ENCODE measurements at places on chromosomes 6 and 20. TPM values are rescaled to one million over a fixed set of nuclear protein-coding genes. Genes with fewer than 3 reads are reported as not detected.
A peak's percentile ranks its signal among the peaks of the same experiment; 100 is the strongest.

- H3K36me3 ChIP-seq, result no peaks in the 10 kb centered on the region
- H3K27ac ChIP-seq, result no peak overlapping the region
- no peaks in the 10 kb centered on the region for H3K27me3 ChIP-seq
- no peak overlapping the region for H3K4me3 ChIP-seq
- no peak for DNase-seq
Observed at GRCh38 chr6:22206106-22206505, 90.7 kb downstream of the PRL start.

DNA sequence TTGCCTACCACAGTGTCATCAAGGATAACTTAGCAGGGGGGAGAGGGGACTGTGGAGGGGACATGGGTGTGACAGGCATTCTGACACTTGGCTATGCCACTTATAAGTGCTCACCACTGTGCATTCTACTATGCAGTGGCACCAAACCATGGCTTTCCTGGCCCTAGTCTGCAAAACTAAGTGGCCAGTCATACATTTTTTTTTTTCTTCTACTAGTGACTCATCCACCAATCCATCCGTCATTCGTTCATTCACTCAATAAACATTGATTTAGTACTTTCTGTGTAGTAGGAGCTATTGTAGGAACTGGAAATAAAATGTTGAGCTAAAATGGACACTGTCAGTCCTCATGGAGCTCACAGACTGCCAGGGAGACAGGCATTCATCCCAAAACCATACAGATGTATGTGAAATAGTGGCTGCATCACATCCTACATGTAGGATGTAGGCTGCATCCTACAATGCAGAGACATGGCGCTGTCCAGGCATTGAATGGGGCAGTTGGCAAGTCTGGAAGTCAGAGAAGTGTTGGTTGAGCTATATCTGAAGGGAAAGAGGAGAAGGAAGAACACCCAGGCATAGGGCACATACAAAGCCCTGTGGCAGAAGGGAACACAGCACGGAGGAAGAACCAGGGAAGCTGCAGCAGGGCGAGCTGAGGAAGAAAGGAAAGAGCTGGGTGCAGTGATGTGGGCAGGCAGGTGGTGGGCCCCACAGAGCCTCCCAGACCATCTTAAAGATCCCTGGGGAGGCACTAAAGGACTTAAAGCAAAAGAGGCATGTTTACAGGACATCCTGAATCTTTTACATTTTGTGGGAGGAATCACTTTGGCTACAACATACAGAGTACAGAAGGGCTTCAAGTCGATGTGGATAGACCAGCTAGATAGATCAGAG is 224.4 kb downstream of the UST start:
- no peak overlapping the region for H3K27ac ChIP-seq
- H3K4me3 ChIP-seq, result no peak overlapping the region
- DNase-seq, result peak; percentile 48

RIPPLY2 gene
- total RNA-seq, result not detected

GRCh38 chr20:37455659-37456058 is 65.4 kb upstream of the NNAT start:
- no peaks in the 10 kb centered on the region for H3K36me3 ChIP-seq
- no peak for DNase-seq
- no peak overlapping the region for H3K4me3 ChIP-seq
- H3K27ac ChIP-seq, result no peak overlapping the region
- H3K27me3 ChIP-seq, result peaks cover 28% of the 10 kb centered on the region

DNA sequence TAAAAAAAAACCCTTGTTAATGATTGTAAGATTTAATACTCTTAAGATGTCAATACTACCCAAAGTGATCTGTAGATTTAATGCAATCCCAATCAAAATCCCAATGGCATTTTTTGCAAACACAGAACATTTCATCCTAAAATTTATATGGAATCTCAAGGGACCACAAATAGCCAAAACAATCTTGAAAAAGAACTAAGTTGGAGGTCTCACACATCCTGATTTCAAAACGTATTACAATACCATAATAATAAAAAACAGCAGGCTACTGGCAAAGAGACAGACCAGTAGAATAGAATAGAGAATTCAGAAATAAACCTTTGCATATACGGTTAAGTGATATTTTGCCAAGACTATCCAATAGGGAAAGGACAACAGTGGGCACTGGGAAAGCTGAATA is 331.9 kb upstream of the JARID2 start:
- no peak overlapping the region for H3K4me3 ChIP-seq
- no peak for DNase-seq
- H3K27ac ChIP-seq, result no peak overlapping the region

- DNase-seq, result peak; percentile 75
- H3K27me3 ChIP-seq, result no peaks in the 10 kb centered on the region
- peaks cover 9% of the 10 kb centered on the region for H3K4me1 ChIP-seq
- no peak overlapping the region for H3K27ac ChIP-seq
- H3K36me3 ChIP-seq, result no peaks in the 10 kb centered on the region
- H3K4me3 ChIP-seq, result no peak overlapping the region
Observed at GRCh38 chr6:113381959-113382358, 475.2 kb upstream of the MARCKS start.

- H3K4me3 ChIP-seq, result no peak overlapping the region
- no peaks in the 10 kb centered on the region for H3K4me1 ChIP-seq
- no peak for DNase-seq
- H3K27ac ChIP-seq, result no peak overlapping the region
- no peaks in the 10 kb centered on the region for H3K27me3 ChIP-seq
- no peaks in the 10 kb centered on the region for H3K36me3 ChIP-seq
Observed at GRCh38 chr6:88910922-88911778, 52.3 kb downstream of the RNGTT start.

ZBTB46 gene
- total RNA-seq, result 15.3 TPM

- H3K4me3 ChIP-seq, result no peak overlapping the region
- no peaks in the 10 kb centered on the region for H3K4me1 ChIP-seq
- H3K36me3 ChIP-seq, result no peaks in the 10 kb centered on the region
- no peak overlapping the region for H3K27ac ChIP-seq
Observed at GRCh38 chr6:150541576-150541975, 58.1 kb upstream of the PLEKHG1 start.

MLN gene
- total RNA-seq, result not detected

DNA sequence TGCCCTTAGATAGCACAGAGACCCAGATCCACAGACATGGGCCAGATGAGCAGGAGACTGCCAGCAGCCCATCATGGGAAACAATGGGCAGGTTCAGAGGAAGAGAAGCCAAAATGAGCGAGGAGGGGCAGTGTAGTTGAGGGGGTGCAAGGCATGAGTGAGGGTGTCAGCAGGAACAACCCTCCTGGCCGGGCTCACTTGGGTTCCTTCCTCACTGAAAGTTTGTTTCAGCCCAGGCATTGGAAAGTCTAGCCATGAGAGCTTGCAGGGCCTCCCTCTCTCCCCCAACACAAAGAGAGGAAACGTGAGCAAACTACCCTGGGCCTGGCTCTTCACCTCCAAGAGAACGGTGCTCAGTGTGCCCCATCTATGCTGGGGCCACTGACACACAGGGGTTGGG is 48.0 kb downstream of the CDH26 start:
- H3K27me3 ChIP-seq, result peaks cover 2% of the 10 kb centered on the region
- no peak overlapping the region for H3K4me3 ChIP-seq
- H3K27ac ChIP-seq, result no peak overlapping the region
- no peaks in the 10 kb centered on the region for H3K36me3 ChIP-seq

DNA sequence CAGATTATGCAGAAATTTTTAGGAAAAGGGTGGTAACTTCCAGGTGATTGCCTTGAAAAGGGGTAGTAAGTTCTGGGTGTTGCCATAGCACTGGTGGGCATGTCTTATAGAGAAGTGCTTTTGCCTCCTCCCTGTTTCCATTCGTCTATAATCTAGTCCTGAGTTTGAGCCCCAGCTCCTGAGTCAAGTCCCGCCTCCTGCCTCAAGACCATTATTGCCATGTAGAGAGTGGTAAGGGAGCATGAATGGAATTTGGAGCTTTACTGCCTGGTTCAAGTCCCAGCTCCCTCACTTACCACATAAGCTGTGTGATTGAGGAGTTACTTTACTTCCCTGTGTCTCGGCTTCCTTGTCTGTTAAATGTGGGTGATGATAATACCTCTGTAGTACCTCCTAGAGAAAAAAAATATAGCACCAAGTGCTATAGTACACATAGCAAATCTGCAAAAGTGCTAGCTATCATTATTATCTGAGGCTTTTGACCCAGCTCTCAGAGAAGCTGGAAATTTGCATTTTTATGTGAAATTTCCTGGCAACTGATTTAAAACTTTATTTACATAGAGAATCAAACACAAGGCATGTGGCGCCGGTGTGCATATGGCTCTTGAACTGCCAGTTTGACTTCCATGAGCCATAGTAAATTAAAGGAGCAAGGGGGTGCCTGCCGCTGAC is 36.0 kb downstream of the TGM6 start:
- no peaks in the 10 kb centered on the region for H3K36me3 ChIP-seq
- H3K27me3 ChIP-seq, result peaks cover 2% of the 10 kb centered on the region
- DNase-seq, result no peak
- no peak overlapping the region for H3K4me3 ChIP-seq

GRCh38 chr6:38555606-38556005 is 84.1 kb downstream of the BTBD9 start:
- no peaks in the 10 kb centered on the region for H3K27me3 ChIP-seq
- DNase-seq, result no peak
- H3K27ac ChIP-seq, result no peak overlapping the region
- no peaks in the 10 kb centered on the region for H3K36me3 ChIP-seq

PRSS35 gene
- 6.7 TPM for total RNA-seq

DNA sequence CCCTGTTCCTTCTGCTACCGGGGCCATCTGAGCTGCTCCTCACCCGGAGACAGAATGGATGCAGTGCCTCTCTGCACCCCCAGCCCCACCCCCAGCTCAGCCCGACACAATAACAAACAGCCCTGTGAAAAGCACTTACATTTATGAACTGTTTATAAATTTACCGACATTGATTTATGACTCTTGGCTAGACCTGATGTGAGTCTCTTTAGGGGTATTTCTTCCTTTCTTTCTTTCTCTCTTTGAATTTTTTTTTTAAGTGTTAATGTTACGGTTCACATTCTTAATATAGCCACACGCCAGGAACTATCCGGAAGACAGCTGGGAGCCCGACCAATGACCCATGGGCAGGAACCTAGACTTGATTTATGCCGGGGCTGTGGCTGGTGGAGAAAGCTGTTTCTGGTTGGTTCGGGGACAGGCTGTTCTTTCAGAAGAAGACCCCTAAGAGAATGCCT is 266.3 kb downstream of the CDC5L start:
- no peaks in the 10 kb centered on the region for H3K36me3 ChIP-seq
- DNase-seq, result peak; percentile 31
- H3K4me1 ChIP-seq, result peaks cover 10% of the 10 kb centered on the region

GRCh38 chr6:120965814-120966213 is 368.5 kb downstream of the TBC1D32 start:
- no peaks in the 10 kb centered on the region for H3K4me1 ChIP-seq
- H3K27me3 ChIP-seq, result no peaks in the 10 kb centered on the region
- H3K27ac ChIP-seq, result no peak overlapping the region
- H3K4me3 ChIP-seq, result no peak overlapping the region

DNA sequence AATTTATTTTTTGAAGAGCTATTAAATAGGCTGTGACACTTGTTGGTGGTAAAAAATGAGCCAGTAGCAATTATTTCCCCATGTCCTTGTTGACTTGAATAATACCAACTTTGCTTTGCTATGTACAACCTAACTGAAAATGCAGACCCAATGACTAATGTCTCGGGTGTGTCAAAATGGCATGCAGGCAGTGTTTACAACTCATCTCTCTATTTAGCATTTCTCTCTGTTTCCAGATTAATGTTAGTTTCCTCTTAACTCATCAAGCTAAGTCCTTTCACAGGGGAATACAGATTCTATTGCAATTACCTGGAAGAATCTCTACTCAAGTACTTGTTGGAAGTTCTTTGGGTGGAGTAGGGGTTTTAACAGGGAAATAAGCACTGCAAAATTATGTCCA is 504.4 kb downstream of the BCKDHB start:
- H3K4me3 ChIP-seq, result no peak overlapping the region
- no peaks in the 10 kb centered on the region for H3K36me3 ChIP-seq
- no peak overlapping the region for H3K27ac ChIP-seq

DNA sequence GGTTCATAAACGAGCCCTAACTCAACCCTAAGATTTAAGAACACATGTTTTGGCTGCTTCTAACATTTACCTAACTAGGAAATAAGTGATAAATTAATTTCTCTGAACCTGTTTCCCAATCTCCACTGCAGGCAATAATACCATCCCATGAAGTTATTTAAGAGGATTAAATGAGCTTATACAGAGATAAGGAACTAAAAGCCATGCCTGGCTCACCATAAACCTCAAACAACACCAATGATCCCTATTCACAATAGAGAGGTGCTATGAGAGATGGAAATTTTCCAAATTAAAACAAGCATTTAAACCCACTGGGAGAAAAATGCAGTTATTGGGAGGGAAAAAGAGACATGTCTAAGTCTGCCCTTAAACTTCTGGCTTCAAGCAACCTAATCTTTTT is 33.9 kb upstream of the KLHL31 start:
- no peak for DNase-seq
- H3K27ac ChIP-seq, result no peak overlapping the region
- H3K4me1 ChIP-seq, result no peaks in the 10 kb centered on the region

CAGE1 gene
- not detected for total RNA-seq

- peaks cover 2% of the 10 kb centered on the region for H3K4me1 ChIP-seq
- no peak for DNase-seq
- no peaks in the 10 kb centered on the region for H3K36me3 ChIP-seq
- no peaks in the 10 kb centered on the region for H3K27me3 ChIP-seq
- H3K4me3 ChIP-seq, result no peak overlapping the region
Observed at GRCh38 chr6:170179616-170180324, 111.1 kb downstream of the DLL1 start.

MYB gene
- total RNA-seq, result 0.90 TPM

DNA sequence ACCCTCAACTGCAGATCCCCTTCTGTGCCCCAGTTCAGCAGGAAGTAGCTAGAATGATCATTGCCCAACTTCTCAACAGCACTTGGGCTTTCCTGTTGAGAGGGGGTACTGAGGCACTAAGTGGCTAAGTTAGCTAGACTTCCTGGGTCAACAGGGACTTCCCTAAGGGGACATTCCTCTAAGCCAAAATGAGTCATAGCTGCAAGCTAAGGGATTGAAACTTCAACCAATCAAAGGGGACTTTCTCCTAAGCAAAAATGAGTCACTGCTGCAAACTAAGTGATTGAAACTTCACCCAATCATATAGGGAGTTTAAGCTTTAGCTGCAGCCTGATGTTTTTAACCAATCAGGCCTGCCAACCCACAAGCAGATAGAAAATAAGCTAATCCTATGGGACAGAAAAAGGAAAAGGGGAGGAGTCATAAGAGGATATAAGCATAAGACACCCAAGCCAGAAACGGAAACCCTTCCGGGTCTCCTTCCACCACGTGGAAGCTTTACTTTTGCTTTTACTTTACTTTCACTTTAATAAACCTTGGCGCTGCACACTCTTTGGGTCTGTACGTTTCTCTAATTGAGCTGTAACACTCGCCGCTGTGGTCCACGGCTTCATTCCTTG is 659.0 kb upstream of the HS3ST5 start:
- H3K36me3 ChIP-seq, result no peaks in the 10 kb centered on the region
- DNase-seq, result no peak
- H3K4me3 ChIP-seq, result no peak overlapping the region

DNA sequence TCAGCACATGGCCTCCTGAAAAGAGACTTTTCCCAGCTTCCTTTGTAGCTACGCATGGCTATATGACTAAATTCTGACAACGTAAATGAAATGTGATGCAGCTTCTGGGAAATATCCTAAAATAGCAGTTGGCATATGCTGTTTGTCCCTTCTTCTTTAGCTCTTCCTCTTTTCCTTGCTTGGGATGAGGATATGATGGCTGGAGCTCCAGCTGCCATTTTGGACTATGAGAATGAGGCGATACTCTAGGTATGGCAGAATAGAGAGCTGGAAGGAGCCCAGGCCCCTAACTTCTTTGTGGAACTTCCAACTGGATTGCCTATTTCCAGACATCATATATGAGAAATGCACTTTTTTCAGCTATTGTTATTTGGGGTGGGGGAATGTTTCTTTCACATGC is 5.3 kb upstream of the ZFP64 start:
- H3K4me1 ChIP-seq, result peaks cover 2% of the 10 kb centered on the region
- H3K27me3 ChIP-seq, result peaks cover 3% of the 10 kb centered on the region
- DNase-seq, result no peak
- no peak overlapping the region for H3K27ac ChIP-seq
- H3K4me3 ChIP-seq, result no peak overlapping the region
- H3K36me3 ChIP-seq, result no peaks in the 10 kb centered on the region

Data from IMR-90 (cell line).